H4 (cell line): ENCODE measurements at places on chromosomes 5 and 9. TPM values are rescaled to one million over a fixed set of nuclear protein-coding genes. Genes with fewer than 3 reads are reported as not detected.

The PPP2R2B gene
- 0.62 and 2.1 TPM in 2 replicates for total RNA-seq

DNA sequence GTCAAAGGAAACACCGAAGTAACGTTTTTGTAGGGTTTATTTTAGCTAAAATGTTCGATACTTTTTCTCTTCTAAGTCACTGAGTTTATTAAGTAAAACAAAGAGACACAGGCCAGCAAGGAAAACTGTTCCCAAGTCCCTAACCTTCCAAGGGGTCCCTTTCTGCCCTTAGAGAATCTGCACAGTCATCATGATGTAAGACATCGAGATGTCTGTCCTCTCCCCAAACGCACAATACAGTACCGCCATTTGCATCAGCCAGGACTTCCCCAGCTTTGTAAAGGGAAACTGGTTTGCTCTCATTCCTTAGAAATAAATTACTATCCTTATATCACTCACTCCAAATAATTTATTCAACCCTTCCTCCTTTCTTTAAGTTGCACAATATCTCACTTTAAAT is 89.3 kb downstream of the MARCHF11 start:
- DNase-seq: peak; percentile 27

DNA sequence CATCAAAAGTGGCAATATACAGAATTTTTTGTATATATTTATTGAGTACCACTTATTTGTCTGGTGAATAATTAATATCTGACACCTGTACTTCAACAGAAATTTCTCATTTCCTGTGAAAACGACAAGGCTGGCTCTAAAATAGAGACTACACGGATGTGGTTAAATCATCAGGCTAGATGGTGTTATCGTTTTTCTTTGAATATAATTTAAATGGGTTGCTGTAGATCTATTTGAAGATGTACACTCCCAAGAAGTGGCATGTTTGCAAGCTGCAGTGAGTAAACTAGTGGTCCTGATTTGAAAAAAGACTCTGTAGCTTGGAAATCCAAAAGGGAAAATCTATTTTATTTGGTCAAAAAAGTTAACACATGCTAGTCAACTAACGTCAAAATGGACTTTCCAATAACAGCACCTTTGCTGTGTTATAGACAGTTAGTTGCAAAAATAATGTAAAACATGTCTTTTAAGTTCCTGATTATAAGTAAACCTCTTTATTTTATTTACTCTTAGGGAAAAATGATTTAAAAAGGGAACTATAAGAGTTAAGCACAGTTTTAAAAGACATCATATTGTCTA is 13.8 kb downstream of the ST8SIA4 start:
- no peak for DNase-seq

- no peak for DNase-seq
Observed at GRCh38 chr5:109034306-109034705, 286.6 kb downstream of the FER start.

GRCh38 chr5:9401786-9402472 is 143.9 kb downstream of the SEMA5A start:
- DNase-seq: no peak
